AG04449 (cell line): ENCODE measurements at places on chromosomes 6 and 20.

DNA sequence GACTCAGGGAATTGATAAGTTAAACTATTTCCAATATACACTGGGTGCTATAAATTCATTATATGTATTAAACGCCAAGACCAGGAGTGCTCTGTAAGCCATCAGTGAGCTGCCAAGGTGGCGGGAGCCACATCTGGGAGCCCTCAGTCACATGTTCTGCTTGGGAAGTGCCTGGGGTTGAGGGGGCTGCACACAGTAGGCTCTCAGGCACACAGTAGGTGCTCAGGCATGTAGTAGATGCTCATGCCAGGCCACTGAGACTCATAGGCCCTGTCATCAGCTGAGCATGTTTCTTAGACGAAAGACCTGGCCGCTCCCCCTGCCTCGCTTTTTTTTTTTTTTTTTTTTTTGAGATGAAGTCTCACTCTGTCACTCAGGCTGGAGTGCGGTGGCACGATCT, 83.3 kb upstream of the BHLHE23 start:
- no peak for DNase-seq

DNA sequence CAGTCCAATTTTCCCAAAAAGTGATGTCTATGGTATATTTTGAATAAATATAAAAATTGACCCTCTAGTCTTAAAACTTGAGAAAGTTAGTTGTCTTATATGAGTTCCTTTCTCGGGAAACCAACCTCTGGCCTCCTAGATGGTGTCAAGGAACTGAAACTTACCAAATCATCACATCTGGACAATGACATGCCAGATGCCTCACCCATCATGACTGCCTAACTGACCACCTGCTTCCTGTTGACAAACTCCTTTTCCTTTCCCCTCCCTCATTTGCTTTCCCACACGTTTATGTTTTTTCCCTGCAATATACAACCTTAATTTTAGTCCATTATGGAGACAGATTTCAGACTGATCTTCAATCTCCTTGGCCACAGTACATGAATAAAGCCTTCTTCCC, 731.0 kb downstream of the EPHA7 start:
- no peak for DNase-seq

GRCh38 chr6:109490713-109491112, 7.7 kb upstream of the ZBTB24 start:
- DNase-seq: no peak

DNA sequence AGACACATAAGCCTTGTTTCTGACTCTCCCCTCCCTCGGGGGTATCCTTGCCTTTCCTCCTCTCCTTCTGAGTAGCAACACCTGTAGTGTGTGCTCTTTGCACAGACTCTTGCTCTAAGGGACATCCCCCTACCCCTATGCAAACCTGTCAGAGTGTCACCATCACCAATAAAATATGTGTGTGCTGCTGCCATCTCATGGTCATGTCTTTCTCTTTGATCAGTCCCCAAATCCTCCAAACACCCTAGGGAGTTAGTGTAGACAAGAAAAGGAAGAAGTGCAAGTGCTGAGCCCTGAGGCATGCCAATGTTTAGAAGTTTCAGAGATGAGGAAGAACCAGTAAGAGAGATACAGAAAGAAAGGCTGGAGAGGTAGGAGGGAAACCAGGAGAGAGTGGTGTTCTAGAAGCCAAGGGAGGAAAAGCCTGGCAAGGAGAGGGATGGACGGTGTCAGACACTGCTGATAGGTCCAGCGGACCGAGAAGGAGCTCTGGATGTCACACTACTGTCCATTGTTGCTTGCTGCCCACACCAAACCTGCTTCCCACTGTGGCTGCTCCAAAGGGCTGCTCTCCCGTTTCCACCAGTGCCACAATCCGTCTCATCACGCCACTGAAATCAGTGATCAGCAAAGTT, 16.4 kb downstream of the TRMT6 start:
- no peak for DNase-seq

DNA sequence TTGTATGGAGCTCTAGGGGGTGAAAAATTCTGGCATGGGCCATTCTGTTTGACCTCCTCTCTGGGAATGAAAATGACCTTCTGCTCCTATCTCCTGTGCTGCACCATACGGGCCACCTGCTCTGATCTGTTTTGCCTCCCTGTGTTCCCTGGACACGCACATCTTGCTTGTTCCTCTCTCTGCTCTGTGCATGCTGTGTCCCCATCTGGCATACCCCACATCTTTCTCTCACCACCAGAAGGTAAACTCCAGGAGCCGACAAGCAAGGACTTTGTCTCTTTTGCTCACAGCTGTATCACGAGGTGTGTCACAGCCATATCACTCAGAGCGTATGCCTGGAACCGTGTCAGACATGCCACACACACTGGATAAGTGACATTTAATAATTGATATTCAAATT, 208.4 kb upstream of the DTNBP1 start:
- DNase-seq: no peak

GRCh38 chr20:53737396-53738038, 143.9 kb upstream of the ZNF217 start:
- DNase-seq: no peak

DNA sequence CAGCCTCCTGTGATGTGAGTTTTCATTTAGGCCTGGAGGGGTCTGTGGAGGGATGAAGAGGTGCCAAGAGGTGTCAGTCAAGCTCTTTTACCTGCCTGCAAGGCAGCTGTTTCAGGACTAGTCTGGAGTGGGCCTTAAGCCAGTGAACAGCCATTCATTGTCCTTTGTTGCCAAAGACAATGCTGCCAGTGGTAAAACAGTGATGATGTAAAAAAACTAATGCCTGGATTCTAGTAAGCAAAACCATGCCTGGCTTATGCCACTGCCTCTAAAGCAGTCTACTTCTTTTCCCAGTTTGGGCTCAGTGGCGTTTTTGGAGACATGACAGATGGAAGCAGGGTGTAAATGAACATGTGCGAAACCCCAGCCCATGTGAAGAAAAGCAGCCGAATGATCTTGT, 93.5 kb upstream of the KCNK16 start:
- DNase-seq: no peak

DNA sequence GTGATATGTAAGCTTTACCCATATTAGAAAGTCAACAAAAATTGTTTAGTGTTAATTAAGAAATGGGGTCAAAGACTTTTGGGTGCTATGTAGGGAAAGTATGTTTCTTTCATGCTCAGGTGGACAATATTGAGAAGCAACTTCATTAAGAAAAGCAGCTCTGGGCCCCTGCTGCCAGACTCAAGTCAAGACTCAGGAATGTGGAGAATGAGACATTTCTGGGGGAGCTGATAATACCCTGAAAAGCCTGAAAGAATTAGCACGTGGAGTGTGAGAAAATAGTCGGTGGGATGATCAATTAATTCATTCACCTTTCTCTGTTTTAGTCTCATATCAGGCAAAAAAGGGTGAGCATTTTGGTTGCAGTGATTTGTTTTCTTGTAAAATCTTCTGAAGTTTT, 175.1 kb upstream of the IMPG1 start:
- no peak for DNase-seq

- no peak for DNase-seq
Observed at GRCh38 chr6:52059821-52060220, 27.6 kb downstream of the PKHD1 start.

DNA sequence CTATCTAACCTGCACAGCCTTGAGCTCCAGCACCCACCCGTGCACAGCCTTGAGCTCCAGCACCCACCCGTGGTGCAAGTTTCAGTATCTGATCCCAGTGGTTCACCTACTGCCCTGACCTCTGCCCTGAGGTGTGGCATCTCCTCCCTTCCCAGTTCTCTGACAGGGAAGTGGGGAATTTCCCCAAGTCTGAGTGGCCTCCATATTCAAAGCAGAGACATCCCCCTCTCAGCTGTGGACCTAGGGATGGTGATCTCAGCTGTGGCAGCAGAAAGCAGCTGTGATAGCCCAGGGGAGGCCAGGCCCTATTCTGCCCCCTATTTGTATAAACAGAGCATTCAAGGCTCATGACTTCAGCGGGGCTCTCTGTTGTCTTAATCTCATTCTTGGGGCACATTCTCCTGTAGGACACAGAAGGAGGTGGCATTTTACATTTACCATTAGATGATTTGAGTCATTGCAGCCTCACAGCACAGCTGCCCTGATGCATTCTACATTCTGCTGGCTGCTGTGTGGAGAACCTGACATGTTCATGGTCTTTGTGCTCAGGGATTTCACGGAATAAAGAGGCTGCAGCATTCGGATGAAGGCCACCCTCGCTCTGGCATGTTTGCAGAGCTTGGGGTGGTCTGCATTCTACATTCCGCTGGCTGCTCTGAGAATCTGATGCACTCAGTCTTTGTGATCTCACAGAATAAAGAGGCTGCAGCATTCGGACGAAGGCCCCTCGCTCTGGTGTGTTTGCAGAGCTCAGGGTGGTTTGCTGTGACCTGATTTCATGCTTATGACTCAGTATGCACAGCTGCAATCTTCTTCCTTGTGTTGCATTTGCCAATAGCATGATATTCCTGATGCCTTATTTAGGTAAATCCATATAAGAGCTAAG, 16.9 kb downstream of the GPR31 start:
- DNase-seq: no peak

DNA sequence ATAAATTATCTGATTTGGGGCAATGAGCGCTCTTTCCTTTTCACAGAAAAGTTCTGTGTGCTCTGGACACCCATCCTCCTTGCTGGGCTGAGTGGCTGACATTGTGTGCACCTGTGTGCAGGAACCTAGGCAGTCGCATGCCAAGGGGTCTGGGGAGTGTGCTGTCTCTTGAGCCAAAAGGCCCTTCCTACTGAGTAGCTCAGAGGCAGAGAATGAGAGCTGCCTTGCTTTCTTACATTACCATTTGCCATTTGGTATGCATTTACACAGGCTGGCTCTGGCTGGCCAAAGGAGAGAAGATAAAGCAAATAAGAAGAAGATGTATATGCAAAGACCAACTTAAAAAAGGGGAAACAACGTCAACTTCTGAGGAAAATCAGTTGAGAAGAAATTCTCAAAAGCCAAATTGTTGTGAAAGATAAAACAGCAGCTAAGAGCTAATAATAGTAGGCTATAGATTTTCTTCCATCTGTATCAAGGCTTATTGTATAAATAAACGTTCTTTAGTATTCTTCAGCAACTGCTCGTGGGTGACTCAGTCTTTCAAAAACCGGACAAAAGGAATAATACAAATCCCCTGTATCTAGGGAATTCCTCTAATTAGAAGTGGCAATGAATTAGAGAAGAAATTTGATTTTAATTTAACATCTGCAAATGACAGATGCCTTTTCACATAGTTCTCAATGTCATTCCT, 121.9 kb downstream of the INSM1 start:
- no peak for DNase-seq

DNA sequence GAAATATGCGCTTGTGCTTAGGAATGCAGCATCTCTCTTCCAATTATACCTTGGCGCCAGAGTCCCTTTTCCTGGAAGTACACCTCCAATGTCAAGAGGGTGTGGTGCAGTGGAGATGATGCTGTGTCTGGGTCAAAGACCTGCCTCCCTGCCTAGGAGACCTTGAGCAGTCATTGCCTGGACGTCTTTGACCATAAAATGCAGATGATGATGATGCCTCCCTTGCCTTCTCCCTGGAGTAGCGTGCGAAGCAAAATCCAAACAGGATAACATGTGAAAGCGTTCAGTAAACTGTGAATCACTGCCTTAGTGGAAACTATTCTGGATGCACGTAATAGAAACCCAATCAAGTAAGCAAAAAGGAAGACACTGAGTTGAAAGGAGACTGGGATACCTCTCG, 97.4 kb upstream of the ARMC2 start:
- DNase-seq: no peak

DNA sequence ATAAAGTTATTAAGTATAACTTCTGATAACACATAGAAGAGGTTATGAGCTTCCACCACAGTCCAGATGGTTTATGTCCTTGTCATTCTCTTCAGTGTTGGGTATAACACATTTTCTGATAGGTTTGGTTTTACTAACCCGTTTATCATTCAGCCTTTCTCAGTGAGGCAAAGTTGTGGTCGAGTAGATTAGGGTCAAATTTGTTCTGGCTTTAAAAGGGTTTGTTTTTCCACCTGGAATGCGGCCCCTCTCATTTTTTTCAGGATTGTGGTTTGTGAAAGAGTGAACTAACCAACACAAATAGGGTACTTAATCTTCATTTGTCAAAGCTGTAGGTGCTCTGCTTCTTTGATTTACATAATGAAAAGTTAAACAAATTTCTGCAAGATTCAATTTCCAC, 204.2 kb upstream of the ASCC3 start:
- DNase-seq: no peak
